Stomach (tissue), 19 donors: ENCODE measurements at places on chromosomes 12 and 14. TPM values are rescaled to one million over a fixed set of nuclear protein-coding genes. Genes with fewer than 3 reads are reported as not detected.

Gene KRT71
- not detected for total RNA-seq

Gene MGAT2
- total RNA-seq = 20.0 TPM

Gene C2CD5
- 79.1 TPM for total RNA-seq

Gene EIF2S3B
- total RNA-seq = 0.92 TPM

Gene PLEKHD1
- not detected for total RNA-seq

Gene CNTN1
- 12.6 TPM for total RNA-seq

Gene C1R
- 177 TPM for total RNA-seq

Gene CEP170B
- 483 TPM for total RNA-seq

Gene INHBC
- total RNA-seq = not detected

Gene CD27
- not detected for total RNA-seq

Gene DICER1
- total RNA-seq = 68.1 TPM

Gene MYRFL
- total RNA-seq = 0.18 TPM

Gene LRP1-AS
- not detected for total RNA-seq

Gene CLEC1A
- 0.87 TPM for total RNA-seq

Gene AGAP2
- total RNA-seq = 2.2 TPM

Gene CEBPE
- total RNA-seq = not detected

Gene DAO
- total RNA-seq = not detected

Gene CMA1
- total RNA-seq = 1.7 TPM

Gene CLEC2B
- total RNA-seq = 29.6 TPM

Gene SMIM41
- total RNA-seq = 5.8 TPM

Gene CLEC4E
- 1.2 TPM for total RNA-seq

Gene CLEC14A
- 2.6 TPM for total RNA-seq

Gene HCAR3
- 1.8 TPM for total RNA-seq

Gene PTPRO
- 3.9 TPM for total RNA-seq

Gene CLEC12A
- not detected for total RNA-seq

Gene AMN
- total RNA-seq = 164 TPM

Gene RND1
- 21.0 TPM for total RNA-seq

Gene WNT5B
- total RNA-seq = 0.45 TPM

Gene KIF26A
- 21.7 TPM for total RNA-seq

Gene LHX5
- 0.29 TPM for total RNA-seq

Gene ACOT6
- not detected for total RNA-seq

Gene AHSA1
- total RNA-seq = 76.4 TPM

Gene FKBP4
- 28.1 TPM for total RNA-seq

Gene SLC6A15
- total RNA-seq = not detected

Gene TMEM106C
- total RNA-seq = 79.0 TPM
